ENCODE measurements at places on chromosomes 11 and 22. TPM values are rescaled to one million over a fixed set of nuclear protein-coding genes. Genes with fewer than 3 reads are reported as not detected.

DNA sequence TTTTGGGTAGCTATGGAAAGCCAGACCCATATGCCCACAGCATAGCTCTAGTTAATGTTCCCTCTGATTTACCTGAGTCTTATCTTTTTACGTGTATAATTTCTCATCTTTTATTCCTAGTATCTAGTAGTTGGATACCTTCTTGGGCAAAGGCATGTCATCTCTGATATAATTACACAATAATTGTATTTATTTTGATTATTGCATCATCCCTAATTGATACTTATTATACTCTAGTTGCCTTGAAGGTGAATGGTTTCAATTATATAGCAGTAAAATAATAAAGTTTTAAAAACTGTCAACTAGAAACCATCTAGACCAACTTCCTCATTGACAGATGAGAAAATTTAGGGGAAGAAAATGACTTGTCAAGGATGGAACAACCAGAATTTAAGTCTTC lies 347.3 kb downstream of the SOX6 start:
- DNase-seq, result no peak

DNA sequence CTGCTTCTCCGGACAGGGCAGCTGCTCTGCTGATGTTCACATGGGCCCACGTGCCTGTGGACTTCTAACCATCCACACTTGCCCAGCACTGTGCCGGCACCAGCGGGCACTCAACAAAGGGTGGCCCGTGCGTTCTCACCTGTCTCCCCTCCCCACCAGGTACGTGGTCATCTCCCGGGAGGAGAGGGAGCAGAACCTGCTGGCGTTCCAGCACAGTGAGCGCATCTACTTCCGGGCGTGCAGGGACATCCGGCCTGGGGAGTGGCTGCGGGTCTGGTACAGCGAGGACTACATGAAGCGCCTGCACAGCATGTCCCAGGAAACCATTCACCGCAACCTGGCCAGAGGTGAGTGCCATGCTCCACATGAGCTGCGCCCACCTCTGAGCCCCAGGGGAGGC lies 66.7 kb downstream of the SYT13 start:
- no peak for DNase-seq

Gene C22orf31
- total RNA-seq, result not detected

DNA sequence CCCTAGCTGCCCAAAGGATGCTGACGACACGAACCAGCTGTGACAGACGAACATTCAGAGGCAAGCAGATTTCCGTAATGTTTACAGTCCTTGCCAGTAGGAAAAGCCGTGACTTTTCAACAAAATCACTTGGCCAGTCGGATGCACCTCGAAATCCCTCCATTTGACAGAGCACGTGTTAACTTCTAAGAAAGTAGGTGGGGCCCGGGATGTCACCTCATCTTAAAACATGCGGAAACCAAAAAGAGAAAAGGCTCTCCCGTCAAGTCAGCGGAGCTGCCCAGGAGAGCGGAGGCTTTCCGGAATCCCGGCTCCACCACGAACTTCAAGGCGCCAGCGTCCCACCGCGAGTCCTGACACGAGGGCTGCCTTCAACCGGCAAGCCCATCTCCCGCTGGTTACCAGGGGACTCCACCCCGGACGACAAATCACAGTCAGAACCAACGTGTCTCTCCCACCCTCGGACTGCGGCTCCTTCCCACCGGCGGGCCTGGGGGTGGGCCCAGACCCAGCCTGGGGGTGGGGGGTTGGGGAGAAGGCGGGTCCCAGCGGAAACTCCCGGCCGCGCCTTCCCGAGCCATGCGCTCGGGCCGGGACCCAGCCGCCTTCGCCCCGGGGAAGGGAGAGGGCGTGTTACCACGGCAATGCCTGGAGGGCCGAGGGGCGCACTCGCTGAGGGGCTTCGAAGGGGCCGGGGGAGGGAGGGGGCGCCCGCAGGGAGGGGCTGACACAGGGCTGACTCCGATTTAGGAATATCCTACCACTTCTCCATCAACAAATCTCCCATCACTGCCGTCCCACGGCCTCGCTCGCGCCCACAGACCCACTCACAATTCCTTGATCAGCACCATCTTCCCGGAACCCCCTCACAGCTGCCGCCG lies 475 bp downstream of the PITPNB start:
- peak; percentile 45 for DNase-seq

Gene MRGPRX4
- under 0.01 TPM for total RNA-seq

GRCh38 chr11:122663764-122664163 lies 8.2 kb downstream of the UBASH3B start:
- DNase-seq, result no peak

GRCh38 chr11:16981651-16982194 lies 32.5 kb downstream of the PLEKHA7 start:
- DNase-seq, result peak; percentile 14

- DNase-seq, result peak; percentile 87
Observed at GRCh38 chr11:8671651-8672062, 10.8 kb downstream of the TRIM66 start.

DNA sequence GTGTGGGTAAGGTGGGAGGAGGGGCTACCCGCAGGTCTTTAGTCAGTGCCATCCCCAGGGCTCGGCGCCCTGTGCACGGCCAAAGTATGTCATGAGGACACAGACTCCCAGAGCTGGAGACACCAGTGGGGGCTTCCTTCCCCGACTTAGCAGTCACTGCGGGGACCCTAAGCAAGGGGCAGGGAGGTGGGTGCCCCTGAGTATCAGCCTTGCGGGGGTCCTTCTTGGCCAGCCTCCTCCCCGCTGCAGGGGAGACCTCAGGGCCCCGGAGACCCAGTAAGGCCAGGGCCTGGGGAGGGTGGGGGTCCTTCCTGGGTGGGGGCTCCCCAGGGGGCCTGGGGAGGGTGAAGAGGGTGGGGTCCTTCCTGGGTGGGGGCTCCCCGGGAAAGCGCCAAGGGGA lies 673.8 kb downstream of the BRD1 start:
- no peak for DNase-seq

DNA sequence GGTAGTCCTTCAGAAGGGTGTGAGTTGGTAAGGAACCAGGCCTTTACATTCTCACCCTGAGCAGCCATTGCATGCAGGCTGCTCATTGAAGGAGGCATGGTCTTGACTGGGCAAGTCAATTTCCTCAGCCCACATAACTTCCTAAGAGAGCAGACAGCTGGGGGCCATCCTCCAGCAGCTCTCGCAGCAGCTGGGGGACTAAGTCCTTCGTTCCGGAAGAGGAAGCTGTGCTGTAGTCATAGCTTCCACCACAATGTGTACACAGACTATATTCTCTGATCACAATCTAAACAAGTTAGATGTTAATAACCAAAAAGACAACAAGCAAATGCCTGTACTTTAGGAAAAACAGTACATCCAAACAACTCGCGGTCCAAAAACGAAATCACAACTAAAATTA lies 30.1 kb upstream of the MPPED1 start:
- peak; percentile 4 for DNase-seq

Gene PTPRCAP
- not detected for total RNA-seq

GRCh38 chr11:118881228-118881627 lies 2.5 kb upstream of the CXCR5 start:
- DNase-seq, result peak; percentile 13

Gene ANO5
- total RNA-seq, result not detected

GRCh38 chr11:25860677-25861450 lies 471.1 kb upstream of the ANO3 start:
- DNase-seq, result peak; percentile 15

DNA sequence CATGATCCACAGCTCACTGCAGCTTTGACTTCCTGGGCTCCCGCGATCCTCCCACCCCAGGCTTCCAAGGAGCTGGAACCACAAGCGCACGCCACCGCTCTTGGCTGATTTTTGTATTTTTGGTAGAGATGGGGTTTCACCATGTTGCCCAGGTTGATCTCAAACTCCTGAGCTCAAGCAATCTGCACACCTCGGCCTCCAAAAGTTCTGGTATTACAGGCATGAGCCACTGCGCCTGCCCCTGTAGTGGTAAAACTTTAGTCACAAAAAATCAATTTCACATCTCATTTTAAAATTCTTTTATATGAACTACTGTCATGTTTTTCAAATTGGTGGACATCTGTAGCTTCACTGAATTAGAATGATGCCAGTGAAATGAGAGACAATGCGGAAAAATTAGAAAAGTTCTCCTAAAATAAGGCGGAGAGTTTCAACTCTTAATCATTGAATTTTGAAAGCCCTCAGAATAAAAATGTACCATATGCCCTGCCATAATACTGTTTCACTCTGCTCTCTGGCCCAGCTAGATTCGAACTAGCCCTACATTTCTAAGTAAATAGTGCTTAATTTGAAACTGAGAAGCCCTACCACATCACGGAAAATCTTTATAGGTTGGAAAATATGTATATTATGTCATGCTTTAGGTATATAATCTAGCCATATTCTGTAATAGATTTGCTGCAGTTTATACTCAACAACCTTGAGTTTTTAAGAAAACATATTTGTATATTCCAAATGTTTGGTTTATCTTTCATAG lies 78.7 kb downstream of the HORMAD2 start:
- no peak for DNase-seq

Gene SERHL2
- 3.9 TPM for total RNA-seq

DNA sequence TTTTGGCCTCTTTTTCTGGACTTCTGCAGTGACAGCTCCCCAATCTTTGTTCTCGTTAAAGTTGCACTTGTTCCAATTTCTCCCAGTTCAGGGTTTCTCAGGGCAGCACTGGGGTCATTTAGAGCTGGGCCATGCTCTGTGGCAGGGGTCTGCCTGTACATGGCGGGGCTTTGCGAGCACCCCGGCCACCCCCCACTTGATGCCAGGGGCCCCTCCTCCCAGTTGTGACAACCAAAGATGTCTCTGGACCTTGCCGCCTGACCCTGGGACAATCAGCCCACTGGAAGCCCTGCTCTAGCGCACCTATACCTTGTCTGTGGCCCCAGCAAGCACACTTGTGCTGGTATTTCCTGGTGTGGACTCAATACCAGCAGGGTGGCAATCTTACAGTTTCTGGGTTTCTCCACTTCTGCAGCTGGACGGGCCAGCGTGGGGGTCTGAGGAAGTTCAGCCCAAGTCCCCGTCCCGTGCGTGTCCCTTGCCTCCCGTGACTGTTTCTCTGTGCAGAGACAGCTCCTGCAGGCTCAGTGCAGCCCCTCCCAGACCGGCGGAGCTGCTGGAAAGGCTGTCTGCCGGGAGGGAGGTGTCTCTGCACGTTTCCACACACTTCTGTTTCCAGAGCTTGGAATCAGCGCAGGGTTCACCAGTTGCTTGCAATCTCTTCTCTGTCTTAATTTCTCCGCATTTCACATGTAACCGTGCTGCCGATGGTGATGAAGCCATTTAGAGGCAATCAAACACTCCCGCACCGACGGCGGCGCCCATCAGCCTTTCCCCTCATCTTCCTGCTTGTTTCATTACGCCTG lies 1328.9 kb downstream of the BRD1 start:
- DNase-seq, result no peak

Gene RFPL3
- not detected for total RNA-seq

DNA sequence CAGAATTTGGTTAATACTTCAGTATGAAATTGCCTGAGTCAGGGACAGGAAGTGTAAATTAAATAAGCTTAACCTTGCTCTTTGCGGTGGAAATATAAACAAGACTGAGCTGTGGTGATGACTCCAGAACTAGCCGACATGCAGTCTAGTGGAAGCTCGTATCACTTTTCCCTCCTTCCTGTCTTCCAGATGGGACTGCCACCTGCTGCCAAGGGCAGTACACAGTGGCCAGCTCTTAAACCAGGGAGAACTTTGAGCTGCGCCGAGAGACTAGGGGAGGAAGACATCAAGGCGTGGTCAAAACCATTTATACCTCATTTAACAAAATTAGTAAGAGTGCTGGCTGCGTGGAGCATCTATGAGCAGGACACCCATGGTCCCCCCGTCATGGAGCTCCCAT lies 31.3 kb upstream of the CTTN start:
- peak; percentile 88 for DNase-seq

Gene PAFAH1B2
- 213 TPM for total RNA-seq

Gene FREY1
- total RNA-seq, result not detected

DNA sequence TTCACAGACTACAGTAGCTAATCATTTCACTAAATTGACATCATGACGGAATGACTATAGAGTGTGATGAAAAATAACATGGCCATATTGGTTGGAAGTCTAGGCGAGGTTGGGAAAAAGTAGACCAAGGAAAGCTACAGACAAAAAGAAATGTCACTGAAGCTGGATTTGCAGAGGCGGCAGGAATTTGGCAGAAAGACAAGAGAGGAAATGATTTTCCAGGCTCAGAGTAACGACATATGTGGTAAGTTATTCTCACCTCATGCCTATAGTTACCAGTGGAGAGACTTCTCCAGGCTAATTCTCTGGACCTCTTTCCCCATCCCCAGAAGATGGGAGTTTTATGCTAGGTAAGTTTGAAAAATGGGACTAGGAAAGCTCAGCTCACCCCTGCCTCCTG lies 1005.8 kb upstream of the CCDC90B start:
- peak; percentile 39 for DNase-seq

Gene ALX4
- not detected for total RNA-seq

Gene OR51B2
- not detected for total RNA-seq

Gene OR5A1
- total RNA-seq, result not detected

- no peak for DNase-seq
Observed at GRCh38 chr11:73750228-73750627, 10.6 kb downstream of the RAB6A start.

DNA sequence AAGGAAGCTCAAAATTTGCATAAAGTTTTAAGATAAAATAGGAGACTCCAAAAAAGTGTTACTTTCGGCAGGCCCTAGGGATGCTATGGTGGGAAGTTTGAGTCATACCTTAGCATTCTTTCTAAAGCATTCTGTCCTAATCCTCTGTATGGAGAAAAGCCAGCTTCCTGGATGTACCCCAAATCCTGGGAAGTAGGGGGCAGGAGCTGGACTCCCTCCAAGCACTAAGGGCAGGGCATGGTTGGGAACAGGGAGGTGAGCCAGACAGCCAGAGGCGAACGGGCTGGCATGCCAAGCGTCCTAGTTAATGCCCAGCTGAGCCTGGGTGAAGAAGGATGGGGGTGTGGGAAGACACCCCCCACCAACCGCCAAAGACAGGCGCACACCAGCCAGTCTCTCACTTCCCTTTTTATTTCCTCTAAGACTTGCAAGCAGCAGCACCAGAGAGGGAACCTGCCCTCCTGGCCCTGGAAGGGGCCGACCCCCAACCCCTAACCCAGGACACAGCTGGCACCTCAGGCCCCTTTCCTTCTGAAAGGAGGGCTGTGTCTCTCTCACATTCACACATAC lies 23.9 kb downstream of the RTN4RL2 start:
- DNase-seq, result no peak

DNA sequence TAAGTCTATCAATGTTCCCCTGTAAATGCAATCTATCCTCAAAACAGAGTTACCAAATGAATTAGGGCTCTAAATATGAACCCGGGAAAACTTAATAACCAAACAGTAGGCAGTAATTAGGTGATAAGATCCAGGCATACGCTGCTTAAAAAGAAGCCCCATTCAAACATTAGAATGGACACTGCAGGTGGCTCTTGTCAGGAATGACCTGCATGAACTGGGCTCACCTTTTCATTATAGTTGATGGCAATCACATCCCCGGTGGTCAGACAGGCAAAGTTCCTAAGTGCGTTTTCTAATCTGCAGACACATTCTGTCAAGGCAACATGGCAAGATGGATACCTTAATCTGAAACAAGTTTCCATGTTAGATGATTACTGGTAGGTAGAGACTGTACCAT lies 14.0 kb downstream of the UFD1 start:
- no peak for DNase-seq

- peak; percentile 67 for DNase-seq
Observed at GRCh38 chr11:6855971-6856541, 6.8 kb upstream of the OR10A2 start.
